ENCODE measurements at places on chromosomes 4 and X. TPM values are rescaled to one million over a fixed set of nuclear protein-coding genes. Genes with fewer than 3 reads are reported as not detected.
A peak's percentile ranks its signal among the peaks of the same experiment; 100 is the strongest.

- no peak overlapping the region for H3K27ac ChIP-seq
- no peaks in the 10 kb centered on the region for H3K27me3 ChIP-seq
- no peaks in the 10 kb centered on the region for H3K36me3 ChIP-seq
- DNase-seq, result peak; percentile 16
Observed at GRCh38 chrX:8743126-8743732, 11.3 kb upstream of the ANOS1 start.

GRCh38 chrX:139647597-139647996 lies 60.4 kb downstream of the MCF2 start:
- H3K27ac ChIP-seq, result no peak overlapping the region
- no peaks in the 10 kb centered on the region for H3K4me1 ChIP-seq
- H3K4me3 ChIP-seq, result no peak overlapping the region
- no peaks in the 10 kb centered on the region for H3K27me3 ChIP-seq

DNA sequence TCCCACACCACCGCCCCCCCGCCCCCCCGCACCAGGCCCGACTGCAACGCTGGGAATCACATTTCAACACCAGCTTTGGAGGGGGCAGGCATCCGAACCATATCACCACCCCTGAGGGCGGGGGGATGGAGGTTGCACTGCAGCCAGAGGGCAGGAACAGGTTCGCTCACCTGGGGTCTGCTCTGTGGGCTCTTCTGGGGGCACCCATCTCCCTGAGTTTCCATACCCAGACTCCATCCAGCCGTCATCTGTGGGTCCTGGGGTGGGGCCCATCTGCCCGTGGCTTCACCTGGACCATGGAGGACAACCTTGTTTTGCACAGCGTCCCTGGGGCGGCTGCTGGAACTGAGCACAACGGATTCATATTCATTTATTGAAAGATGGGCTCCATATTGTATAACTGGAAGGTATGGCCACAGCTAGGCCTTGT lies 6.9 kb downstream of the PSAPL1 start:
- no peak overlapping the region for H3K4me3 ChIP-seq
- DNase-seq, result no peak
- H3K36me3 ChIP-seq, result no peaks in the 10 kb centered on the region
- no peak overlapping the region for H3K27ac ChIP-seq

DNA sequence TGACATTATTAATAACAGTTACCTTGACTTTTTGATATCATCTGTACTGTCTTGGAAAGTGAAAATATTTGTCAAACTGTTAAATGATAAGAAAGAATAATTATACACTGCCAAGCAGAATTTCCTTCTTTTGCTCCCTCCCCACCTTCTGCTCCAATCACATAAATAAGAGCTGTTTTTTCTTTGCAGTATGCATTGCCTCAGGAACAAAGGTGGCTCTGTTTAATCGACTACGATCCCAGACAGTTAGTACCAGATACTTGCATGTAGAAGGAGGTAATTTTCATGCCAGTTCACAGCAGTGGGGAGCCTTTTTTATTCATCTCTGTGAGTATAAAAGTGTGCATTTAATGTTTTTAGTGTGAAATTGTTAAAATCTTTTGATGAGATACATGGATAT lies 66.1 kb downstream of the CCKAR start:
- no peak overlapping the region for H3K27ac ChIP-seq
- H3K27me3 ChIP-seq, result no peaks in the 10 kb centered on the region
- no peaks in the 10 kb centered on the region for H3K36me3 ChIP-seq
- no peak overlapping the region for H3K4me3 ChIP-seq
- H3K4me1 ChIP-seq, result no peaks in the 10 kb centered on the region
- DNase-seq, result no peak

DNA sequence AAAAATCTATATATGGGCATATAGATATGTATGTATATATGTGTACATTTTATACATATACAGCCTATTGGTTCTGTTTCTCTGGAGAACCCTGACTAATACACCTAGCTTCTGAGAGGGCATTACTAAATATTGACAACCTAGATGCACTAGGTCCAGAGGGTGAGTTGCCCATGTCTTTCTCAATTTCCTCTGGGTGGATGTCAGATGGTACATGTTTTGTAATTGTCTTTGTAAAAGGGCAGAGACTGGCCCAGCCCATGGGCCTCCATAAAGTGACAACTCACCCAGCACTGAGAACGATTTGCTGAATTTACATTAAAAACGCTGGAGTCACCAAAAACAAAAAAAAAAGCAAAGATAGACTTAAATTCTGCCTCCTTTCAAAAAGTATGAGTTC lies 198.5 kb upstream of the FAM241A start:
- H3K36me3 ChIP-seq, result no peaks in the 10 kb centered on the region
- no peaks in the 10 kb centered on the region for H3K4me1 ChIP-seq
- DNase-seq, result no peak
- no peaks in the 10 kb centered on the region for H3K27me3 ChIP-seq
- no peak overlapping the region for H3K27ac ChIP-seq

DNA sequence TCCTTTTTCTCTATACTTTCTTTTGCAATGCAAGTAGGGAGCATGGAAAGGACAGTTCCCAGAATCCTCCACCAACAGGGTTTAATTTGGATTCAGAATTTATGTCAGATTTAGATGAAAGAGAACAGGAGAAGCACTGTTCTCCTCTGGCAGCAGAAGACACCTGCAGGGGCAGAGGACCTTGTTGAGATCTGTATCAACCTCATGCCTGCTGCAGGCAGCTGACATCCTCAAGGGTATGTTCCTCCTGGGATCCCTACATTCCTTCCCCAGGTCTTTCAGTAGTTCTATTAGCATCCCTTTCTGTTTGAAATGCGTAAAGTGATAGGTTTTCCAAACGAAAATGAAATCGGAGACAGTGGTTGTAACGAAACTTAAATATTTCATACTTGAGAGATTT lies 10.6 kb upstream of the GUCY1A1 start:
- no peak overlapping the region for H3K4me3 ChIP-seq
- no peaks in the 10 kb centered on the region for H3K4me1 ChIP-seq
- no peak overlapping the region for H3K27ac ChIP-seq
- DNase-seq, result no peak
- H3K36me3 ChIP-seq, result no peaks in the 10 kb centered on the region

GRCh38 chrX:43121637-43122036 lies 343.7 kb upstream of the PPP1R2C start:
- H3K4me1 ChIP-seq, result no peaks in the 10 kb centered on the region
- no peak overlapping the region for H3K27ac ChIP-seq
- H3K27me3 ChIP-seq, result no peaks in the 10 kb centered on the region
- H3K36me3 ChIP-seq, result no peaks in the 10 kb centered on the region
- no peak for DNase-seq

DNA sequence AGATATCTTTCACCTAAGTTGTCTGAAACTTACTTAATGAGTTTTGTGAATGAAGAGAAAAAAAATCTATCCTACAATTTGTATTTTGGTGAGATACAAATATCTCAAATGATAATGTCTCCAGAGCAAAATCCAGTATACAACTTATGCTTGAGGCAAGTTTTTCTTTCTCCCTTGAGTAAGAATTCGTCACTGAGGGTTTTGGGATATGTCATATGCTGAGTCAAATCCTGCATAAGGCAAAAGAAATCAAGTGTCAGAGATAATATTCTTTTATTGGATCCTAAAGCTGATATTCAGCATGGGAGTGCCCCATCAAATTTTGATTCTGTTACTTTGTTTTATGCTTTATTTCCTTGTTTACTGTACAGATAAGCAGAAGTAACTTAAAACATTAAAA lies 1308.6 kb downstream of the ARAP2 start:
- no peak overlapping the region for H3K4me3 ChIP-seq
- no peak for DNase-seq
- H3K36me3 ChIP-seq, result no peaks in the 10 kb centered on the region

- H3K27ac ChIP-seq, result no peak overlapping the region
- no peak overlapping the region for H3K4me3 ChIP-seq
- H3K36me3 ChIP-seq, result no peaks in the 10 kb centered on the region
- H3K27me3 ChIP-seq, result no peaks in the 10 kb centered on the region
- DNase-seq, result no peak
Observed at GRCh38 chr4:2264481-2265041, 2.7 kb upstream of the MXD4 start.

The UGT2B7 gene
- not detected for total RNA-seq

The MAGEA6 gene
- 5.3 TPM for total RNA-seq

The PAGE5 gene
- not detected for total RNA-seq

The H2BW2 gene
- not detected for total RNA-seq

The ZCCHC18 gene
- total RNA-seq, result 0.14 TPM

Data from prostate gland (tissue), 2 donors.